ENCODE measurements at places on chromosomes 5 and 9.

DNA sequence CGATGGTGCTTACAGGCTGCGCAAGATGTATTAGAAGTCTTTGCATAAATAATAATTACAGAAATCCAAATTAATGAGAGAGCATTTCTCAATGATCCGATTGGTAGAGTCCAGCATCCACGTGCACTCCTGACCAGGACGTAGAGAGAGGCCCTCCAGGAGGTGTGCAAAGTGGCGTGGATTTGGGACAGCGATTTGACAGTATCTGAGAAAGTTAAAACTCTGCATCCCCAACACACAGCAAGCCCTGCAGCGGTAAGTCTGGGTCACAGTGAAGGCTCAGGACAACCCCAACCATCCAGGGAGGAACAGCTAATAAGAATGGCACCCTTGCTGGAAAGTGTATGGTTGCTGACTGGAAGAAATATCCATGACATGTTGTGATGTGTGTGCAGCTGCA is 180.2 kb downstream of the AUH start:
- no peak for DNase-seq

DNA sequence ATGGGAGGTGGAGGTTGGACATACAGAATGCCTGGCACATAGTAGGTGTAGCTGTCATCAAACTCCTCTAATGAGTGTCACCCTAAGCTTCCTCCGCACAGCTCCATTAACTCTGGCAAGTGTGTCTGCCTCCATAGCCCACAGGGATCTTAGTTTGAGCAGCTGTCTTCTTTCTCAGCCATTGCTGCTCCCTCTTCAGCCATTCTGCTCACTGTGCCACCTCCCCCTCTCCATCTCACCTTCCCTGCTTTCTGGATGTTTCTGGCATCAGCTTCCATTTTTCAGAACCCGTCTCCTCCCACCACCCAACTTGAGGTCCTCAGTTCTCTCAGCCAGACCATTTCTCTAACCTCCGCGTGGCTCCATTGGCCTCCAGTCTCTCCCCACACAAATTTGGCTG is 13.3 kb upstream of the GLIS3 start:
- DNase-seq, result no peak

GRCh38 chr9:29659014-29659413 is 2085.7 kb upstream of the C9orf72 start:
- DNase-seq, result no peak

- DNase-seq, result no peak
Observed at GRCh38 chr9:126822278-126822677, 17.4 kb downstream of the ZBTB43 start.

DNA sequence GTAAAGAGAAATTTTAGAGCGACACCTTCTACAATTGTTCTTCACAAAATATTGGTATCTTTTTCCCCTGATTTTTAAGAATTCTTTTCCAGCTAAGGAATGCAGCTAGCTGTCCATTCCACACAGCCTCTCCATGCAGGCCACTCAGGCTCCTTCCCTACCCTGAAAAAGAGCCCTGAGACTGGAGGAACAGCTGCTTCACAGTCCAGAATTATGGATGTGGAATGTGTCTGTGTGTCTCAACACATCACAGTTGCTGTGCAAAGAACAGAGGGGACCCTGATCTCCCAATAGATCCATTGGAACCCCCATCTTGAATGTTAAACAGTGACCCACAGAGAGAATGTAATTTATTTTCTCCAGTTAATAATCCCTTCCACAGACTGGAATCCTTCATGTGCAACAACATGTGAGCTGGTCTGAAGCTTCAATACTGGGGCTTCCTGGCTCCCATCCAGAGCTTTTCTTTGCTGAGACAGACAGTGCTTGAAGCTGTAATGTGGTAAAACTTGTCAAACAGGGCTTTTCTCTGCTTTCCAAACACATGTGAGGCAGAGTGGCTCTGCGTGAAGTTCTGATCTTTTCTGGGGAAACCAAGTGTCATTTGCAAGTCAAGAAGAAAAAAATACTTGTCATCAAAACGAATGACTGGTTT is 53.3 kb upstream of the SMC5 start:
- no peak for DNase-seq

GRCh38 chr5:72818866-72819534 is 2.5 kb downstream of the TNPO1 start:
- DNase-seq, result no peak

DNA sequence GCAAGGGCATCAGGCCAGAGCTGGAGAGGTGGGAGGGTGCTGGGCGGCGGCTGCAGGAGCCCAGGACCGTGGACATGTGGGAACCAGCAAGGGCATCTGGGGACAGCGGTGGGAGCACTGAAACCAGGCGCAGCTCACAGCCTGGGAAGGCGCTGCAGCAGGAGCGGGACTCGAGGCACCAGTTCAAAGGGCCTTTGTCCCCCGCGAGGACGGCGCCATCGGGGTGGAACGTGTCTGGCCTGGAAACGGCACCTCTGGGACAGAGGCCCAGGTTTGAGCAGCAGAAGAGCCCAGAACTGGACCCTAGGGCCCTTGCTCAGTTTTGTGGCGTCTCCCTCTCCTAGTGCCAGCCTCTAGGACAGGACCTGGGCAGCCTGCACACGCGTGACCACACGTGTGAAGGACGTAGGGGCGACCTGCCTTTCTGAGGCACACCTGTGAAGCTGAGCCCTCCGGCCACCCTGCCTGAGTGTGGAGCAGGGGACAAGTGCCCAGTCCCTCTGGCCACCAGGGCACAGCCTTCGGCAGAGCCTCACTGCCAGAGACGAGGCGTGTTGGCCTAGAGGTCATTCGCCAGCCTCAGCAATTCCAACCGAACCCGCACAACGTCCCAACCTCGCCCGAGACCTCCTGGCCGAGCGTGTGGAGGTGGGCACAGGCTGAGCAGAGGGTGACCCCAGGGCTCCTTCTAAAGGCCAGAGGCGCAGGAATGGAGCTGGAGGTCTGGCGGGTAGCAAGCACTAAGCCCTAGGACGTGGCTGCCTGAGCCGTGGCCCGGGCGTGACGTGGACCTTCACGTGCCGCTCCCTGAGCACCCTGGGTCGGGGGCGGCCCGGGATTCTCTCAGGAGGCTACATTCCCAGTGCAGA is 2.2 kb upstream of the TMEM210 start:
- DNase-seq, result no peak

DNA sequence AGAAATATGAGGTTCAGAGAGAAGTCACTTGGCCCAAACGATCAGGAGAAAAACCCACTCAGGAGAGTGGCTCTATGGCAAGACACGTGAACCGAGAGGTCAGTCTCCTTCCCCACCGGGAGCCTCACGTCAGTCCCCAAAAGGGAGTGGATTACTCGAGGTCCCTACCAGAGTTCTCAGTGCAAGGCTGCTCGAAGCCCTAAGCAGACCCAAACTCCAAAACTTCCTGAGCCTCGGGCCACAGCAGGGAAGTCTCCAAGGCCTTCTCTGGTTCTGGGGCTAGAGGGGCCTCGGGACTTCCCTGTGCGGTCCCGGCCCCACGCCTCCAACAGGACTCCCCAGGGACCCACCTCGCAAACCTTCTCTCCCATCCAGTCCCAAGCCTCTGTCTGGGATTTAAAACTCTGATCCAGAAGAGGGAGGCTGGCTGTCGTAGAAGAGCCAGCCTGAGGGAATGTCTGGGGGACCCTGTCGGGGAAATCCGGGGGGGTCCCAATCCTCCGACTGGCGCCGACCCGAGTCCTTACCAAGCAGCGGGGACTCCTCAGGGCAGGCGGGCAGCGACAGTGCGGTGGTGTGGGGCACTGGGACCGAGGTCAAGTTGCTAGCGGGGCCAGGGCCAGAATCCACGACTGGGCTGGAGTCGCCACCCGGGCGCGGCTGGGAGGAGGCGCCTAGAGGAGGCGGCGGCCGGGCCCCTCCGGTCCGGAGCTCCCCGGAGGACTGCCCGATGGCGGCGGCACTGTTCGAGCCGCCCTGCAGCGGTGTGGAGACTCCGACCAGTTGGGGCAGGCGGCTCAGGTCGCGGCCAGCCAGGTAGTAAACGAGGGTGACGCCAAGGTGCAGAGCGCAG is 679 bp downstream of the B4GALT1 start:
- no peak for DNase-seq

DNA sequence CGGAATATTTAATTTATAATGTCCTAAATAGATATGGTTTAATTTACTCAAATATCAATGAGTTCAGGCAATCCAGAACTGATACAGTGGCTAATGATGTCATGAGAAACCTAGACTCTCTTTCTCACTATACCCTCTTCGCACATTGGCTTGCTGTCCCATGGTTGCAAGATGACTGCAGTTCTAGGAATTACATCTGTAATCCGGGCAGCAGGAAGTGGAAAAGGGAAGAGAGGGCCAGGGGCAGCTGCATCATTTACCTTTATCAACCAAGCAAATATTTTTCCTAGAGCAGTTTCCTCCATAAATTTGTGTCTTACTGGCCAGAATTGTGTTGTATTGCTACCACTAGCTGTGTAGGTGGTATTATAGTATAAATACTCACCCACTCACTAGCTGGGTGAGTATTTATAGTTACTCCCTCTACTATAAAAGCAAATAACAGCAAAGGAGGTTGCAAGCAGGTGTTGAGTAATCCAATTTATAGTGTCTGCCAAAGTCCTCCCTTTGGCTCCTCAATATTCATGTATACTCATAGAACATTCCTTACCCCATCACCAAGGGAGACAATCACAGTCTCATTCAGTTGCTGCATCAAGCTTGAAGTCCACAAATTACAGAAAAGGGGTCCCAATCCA is 168.8 kb downstream of the DROSHA start:
- DNase-seq, result no peak

- DNase-seq, result no peak
Observed at GRCh38 chr5:88555674-88556073, 287.0 kb upstream of the TMEM161B start.

GRCh38 chr5:135382106-135382790 is 16.8 kb downstream of the MACROH2A1 start:
- no peak for DNase-seq

DNA sequence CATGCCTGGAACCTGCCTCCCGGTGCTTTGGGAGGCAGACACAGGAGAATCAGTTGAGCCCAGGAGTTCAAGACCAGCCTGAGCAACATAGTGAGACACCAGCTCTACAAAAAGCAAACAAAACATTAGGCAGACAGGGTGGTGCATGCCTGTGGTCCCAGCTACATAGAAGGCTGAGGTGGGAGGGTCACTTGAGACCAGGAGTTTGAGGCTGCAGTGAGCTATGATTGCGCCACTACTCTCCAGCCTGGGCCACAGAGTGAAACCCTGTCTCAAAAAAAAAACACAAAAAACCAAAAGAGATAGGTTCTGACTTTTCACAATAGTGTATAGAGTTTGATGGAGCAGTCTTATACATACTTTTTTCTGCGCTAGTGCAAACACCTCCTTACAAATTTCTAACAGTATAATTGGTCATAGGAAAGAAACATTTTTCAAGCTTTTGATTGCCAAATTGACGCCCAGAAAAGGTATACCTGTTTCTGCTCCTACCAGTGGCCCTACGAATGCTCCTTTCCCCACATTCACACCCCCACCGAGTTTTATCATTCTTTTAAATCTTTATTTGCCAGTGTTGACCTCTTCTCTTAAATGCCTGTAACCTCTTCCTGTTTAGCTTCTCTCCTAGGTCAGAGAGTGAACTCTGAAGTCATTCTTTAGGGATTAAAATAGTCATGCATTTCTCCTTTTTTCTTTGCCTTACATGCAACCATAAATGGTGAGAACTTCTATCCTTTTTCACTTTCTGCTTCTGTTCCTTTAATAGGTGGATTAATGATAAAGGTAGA is 7.5 kb downstream of the DOCK8 start:
- no peak for DNase-seq

DNA sequence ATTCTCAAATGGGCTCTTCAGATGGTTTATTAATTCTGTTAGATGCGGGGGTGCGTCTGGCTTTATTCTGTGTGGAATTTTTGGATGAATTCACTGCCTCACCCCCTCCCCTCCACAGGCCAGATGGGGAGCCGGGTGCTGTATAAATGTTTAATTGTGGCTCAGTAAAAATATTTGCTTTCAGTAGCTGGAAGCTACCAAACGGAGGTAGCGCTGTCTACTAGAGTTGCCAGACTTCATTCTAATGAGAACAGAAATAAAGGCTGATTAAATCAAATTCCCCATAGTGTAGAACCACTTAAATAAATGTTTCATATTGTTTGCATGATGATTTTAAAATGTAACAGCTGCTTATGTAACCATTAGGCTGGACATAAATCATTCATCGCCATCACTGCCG is 34.5 kb upstream of the KCNMB1 start:
- DNase-seq, result no peak

DNA sequence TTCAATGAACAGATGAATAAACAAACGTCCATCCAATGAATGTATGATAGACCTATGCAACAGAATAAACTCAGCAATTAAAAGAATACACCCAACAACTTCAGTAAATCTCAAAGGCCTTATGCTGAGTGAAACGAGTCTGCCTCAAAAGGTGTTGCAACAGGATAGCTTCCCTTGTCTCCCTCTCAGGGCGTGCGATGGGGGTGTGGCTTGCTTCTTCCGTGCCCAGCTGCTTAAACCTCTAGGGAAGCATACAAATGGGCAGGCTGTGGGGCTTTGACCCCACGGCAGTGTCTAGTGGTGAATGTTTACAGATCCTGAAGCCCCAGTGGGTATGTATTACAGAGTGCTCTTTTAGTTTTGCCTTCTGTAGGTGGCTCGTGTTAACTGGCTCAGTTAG is 87.0 kb upstream of the CCL21 start:
- DNase-seq, result no peak

DNA sequence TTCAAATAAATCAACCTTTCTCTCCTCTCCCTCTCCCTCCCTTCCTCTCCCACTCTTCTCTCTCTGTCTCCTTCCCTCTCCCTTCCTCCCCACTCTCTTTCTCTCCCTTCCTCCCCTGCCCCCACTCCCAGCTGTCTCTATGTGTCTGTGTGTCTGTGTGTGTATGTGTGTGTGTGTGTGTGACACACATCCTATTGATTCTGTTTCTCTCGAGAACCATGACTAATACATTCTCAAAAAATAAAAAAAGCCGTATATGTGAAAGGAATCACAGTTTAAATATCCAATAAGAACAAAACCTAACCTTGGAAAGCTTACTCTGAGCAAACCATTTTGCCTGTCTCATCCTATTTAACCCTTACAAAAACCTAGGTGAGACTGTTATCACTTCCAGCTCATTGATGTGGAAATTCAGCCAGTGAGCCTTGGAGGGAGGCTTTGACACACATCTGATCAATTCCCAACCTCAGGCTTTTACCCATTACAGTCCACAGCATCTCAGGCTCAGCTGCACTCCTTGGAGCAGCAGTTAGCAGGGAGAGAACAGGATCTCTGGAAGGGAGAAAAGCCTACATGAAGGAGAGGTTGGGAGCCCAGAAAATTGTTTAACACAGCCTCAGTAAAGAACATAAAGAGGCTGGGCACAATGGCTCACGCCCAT is 8.3 kb downstream of the HSD17B3 start:
- DNase-seq, result no peak

DNA sequence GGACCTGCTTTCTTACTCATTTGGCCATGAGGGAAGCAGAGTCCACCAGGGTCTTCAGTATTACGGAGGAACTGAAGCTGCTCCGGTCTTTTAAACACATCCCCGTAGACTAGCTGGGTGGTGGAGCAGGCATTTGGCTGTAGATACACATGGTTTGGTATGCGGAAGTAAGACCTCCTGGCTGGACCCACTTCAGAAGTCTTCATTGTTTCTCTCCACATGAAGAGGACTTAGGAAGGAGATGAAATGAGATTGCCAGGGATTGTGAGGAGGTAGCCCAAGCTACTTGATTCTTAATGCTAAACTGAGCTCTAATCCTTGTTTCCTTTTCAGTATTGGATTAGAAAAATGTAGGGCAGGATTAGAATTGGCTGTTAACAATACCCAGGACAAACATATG is 32.9 kb downstream of the STXBP1 start:
- DNase-seq, result no peak

GRCh38 chr5:91229031-91229727 is 153.9 kb downstream of the ARRDC3 start:
- no peak for DNase-seq

- no peak for DNase-seq
Observed at GRCh38 chr9:116365056-116365471, 211.5 kb downstream of the PAPPA start.

- DNase-seq, result no peak
Observed at GRCh38 chr9:16526380-16526779, 344.1 kb downstream of the BNC2 start.
